ENCODE measurements at places on chromosomes 3 and 15.

- DNase-seq: no peak
These were observed at the start of gene BOC for GRCh38 chr3:113211330-113212149. BOC (plus strand) TSS chr3:113211557; CDS start chr3:113249803, 38,246 bp downstream.

- no peak for DNase-seq
These were observed 54.8 kb downstream of the SQOR start for GRCh38 chr15:45689616-45690015.

DNA sequence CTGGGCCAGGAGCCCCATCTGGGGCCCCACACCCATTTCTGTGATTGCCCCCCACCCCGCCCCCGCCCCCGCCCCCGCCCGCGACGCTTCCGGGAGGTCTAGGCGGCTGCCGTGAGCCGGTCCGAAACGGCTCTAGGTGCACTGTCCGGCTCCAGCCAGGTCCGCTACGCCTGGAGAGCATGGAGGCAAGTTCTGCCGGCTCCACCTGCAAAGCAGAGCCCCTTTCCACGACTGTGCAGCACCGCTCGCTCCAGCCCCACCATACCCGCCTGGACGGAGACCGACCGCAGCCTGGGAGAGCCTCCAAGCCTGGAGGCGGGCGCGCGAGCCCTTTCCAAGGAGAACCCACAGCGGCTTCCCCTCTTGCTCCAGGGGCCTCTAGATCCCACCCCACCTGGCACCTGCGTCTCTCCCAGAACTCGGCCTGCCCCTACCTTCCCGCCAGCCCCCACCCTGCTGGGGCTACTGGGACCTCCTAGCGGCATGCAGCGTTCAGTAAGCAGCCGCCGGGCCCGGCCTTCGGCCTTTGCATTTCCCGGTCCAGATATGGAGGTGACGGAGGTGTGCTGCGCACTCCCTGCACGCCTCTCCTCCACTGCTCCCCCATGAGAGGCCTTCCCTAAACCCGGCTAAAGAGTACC, 66.2 kb downstream of the KLF13 start:
- no peak for DNase-seq

DNA sequence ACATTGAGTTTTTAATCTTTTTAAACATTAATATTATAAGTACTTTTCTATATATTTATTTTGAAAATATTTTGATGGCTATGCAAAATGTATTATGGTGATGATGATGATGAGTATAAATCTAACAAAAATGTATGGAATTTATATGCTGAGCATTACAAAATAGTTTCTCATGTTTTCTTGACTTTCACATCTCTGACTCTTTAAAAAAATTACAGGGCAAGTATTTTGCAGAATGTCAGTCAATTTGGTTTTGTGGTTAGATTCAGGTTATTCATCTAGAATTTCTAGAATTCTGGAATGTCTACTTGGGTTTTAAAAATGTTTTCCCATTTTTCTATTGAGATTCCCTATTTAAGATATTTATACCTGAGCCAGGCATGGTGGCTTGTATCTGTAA, 41.7 kb upstream of the ANP32A start:
- no peak for DNase-seq

DNA sequence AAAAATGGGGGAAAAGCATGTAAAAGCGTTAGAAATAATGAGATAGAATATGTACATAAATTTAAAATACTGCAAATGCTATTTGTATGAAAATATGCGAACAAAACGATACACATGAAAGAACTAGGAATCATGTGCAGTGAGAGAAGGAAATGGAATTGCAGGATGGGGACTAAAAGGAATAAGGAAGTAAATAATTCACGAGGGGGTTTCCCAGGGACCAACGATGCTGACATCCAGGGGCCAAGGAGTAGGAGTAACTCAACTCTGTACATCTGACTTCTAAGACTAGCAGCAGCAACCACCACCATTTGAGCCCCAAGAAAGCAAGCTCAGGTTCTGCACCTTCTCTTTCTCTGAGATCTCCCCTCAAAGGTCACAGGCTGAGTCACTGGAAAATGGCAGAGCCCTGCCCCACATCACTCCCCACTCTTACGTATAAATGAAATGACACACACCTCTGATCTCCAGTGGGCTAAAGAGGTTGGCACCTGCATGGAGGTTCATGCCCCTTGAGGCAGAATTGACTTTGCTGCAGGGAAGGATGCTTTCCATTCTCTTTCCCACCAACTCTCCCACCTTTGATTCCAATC, 100.0 kb upstream of the DLG1 start:
- no peak for DNase-seq

GRCh38 chr15:72751751-72752455, 31.7 kb downstream of the ADPGK start:
- DNase-seq: no peak

DNA sequence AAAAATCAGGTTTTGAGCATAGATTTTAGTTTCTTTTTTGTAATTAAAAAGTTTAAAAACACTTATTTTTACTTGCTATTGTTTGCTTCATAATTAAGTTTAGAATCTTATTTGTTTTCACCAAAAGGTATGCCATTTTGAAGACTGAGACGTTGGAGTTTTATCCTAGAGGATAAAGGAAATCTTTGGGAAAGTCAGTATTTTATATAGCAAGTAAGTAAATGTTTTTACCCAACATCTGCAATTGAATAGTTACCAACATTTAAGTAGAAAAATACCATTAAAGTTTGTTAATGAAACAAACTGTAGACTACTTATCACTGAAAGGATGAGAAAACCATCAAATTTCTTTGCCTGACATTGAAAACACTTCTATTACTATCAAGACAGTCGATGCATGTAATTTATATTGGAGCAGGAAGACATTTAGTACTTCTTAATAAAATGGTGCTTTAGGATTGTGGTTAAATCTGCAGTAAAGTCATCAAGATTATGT, 14.0 kb upstream of the CHD2 start:
- DNase-seq: no peak

DNA sequence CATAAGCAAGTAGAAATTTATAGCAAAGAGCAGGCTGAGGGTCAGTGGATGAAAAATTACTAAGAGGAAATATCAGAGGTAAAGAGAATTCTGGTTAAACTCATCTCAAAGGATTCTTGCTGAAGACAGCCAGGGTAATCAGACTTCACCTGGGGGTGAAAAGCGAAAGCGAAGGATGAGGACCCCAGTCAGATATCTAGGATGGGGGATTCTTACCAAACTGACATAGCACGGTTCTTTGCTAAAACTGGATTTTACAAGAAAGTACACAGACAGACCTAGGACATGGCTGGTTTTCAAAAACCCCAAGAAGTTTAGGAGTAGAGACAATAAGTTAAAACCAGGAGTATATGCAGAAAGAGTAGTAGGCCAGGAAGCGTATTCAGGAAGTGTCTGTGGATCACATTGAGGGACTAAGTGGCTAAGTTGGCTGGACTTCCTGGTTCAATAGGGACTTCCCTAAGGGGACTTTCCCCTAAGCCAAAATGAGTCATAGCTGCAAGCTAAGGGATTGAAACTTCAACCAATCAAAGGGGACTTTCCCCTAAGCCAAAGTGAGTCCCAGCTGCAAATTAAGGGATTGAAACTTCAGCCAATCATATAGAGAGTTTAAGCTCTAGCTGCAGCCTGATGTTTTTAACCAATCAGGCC, 2.4 kb upstream of the CFAP91 start:
- DNase-seq: no peak

DNA sequence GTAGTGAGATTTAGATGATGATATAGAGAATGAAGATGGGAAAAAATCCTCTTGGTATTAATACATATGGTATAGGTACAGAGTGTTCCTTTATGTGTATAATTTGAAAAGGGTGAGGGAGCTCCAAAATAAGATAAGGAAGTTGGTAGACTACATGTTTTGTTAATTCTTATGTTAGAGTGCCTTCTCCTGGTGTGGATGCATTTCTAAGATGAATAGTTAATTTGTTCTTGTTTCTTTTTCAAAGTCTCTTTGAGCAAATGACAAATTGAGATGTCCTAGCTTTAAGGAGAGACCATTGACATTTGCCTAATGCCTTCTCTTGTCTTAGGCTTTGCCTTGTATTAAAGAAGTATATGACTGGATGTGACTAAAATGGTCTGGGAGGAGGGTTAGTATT, 34.1 kb downstream of the AKAP13 start:
- no peak for DNase-seq

DNA sequence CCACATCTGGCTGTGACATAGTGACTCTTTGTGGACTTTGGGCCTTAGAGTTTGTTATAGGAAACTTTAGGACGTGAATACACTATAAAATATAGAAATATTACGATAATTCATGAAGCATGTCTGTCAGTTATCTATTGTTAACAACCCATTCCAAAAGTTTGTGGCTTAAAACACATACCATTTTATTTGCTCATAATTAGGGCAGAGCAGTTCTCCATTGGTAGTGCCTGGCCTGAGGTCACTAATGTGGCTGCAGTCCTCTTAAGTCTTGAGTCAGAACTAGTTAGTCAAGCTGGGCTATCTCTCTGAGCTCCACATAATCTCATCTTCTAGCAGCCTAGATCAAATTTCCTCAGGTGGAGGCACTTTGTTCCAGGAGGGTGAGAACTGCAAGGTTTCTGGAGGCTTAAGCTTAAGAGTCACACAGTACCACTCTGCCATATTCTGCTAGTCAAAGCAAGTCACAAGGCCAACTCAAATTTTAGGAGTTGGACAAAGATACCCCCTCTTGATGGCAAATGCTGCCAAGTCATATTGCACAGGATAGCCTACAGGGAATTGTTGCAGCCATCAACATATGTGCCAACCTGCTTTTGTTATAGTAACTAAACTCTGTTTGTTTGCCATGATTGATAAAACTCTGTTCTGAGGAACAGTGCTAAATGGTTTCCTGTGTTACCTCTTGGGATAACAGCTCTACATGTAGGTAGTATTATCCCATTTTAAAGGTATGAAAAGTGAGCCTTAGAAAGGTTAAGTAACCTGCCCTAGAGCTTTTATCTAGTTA, 8.7 kb downstream of the ATXN7 start:
- no peak for DNase-seq

GRCh38 chr3:20680990-20681628, 495.1 kb upstream of the SGO1 start:
- no peak for DNase-seq

- DNase-seq: no peak
These were observed 44.1 kb downstream of the UMPS start for GRCh38 chr3:124774327-124774718.

GRCh38 chr3:80526153-80526552, 758.4 kb upstream of the ROBO1 start:
- DNase-seq: no peak

- no peak for DNase-seq
These were observed 4.4 kb upstream of the CLEC3B start for GRCh38 chr3:45021524-45022297.

GRCh38 chr15:36814105-36814504, 234.7 kb downstream of the CDIN1 start:
- no peak for DNase-seq

DNA sequence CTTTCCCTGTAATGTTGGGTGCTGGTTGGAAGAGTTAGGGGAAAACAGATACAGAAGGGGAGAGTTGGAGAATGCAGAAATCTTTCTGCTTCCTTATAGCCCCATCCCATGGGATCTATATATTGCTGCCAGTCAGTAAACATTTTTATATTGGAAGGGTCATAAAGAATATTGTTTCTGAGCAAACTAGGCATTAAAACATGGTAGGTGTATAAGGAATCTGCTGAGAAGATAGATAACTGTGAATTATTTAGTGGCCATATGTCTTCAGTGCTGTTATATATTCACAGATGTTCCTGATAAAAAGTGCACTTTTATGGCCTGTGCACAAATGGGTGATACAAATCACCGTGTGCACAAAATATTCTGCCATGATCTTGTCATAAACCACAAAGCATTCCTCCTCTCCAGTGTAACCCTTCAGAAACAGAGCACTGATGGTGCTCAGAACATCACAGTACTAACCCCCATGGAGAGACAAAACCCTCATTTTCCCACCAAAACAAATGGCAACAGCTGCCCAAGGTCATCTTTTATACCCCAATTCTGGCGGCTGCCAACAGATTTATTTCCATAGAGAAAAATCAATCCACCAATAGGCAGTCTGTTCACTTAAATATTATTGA, 269.3 kb downstream of the SLC9A9 start:
- DNase-seq: no peak

DNA sequence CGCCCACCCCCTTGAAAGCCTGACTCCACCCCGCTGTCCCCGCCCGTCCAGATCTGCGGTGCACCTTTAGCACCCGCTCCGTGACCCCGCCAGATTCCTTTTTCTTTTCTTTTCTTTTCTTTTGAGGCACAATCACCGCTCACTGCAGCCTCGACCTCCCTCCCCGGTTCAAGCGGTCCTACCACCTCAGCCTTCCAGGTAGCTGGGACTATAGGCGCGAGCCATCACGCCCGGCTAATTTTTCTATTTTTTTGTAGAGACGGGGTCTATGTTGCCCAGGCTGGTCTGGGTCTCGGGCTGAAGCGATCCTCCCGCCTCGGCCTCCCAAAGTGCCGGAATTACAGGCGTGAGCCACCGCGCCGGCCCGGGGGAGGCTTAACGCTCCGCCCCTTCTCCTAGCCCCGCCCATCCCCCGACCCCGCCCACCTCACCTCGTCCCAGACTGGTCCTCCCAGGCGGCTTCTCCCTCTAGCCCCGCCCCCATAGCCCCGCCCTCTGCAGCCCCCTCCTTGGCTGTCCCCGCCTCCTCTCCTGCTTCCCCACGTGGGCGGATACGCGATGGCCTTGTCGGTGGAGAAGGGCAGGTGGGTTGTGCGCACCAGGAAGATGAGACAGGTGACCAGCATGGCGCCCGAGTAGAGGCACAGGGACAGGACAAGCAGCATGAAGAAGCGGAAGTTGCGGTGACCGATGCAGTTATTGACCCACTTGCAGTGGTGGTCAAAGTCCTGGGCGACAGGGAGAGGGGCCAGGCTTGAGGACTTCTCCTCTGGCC, 3.2 kb downstream of the ZDHHC19 start:
- peak; percentile 43 for DNase-seq

DNA sequence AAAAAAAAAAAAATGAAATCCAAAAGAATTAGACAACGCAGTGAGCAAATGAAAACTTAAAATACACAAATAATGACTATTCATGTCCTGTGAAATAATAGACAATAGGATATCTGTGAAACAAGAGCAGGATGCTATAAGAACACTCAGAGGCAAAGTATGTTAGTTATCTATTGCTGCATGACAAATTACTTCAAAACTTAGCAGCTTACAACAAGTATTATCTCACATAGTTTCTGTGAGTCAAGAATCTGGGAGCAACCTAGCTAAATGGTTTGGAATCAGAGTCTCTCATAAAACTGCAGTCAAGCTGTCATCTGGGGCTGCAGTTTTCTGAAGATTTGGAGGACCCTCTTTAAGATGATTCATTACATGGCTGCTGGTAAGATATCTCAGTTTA, 36.5 kb upstream of the ZMAT3 start:
- DNase-seq: no peak

DNA sequence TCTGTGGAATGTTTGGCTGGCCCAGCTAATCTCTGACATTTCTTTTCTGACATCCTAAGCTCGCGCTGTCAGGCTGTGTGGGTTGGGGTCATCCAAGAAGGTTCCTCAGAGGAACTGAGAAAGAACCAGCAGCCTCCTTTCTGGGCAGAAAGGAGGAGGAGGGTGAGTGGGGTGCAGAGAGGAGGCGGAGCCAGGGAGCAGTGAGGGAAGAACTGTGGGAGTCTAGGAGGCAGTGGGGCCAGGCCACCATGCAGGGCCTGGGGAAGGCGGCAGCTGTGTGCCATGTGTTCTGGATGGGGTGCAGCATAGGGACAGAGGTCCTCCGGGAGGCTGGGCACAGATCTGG, 5.3 kb downstream of the SEMA7A start:
- no peak for DNase-seq

- no peak for DNase-seq
These were observed 34.5 kb downstream of the SLC6A6 start for GRCh38 chr3:14436954-14437281.
